ENCODE measurements at places on chromosomes 11 and 22. TPM values are rescaled to one million over a fixed set of nuclear protein-coding genes. Genes with fewer than 3 reads are reported as not detected.

GRCh38 chr11:117392001-117392690, 64.5 kb downstream of the CEP164 start:
- DNase-seq, result no peak

GRCh38 chr11:64631675-64632074, 40.7 kb downstream of the SLC22A12 start:
- DNase-seq, result no peak

DNA sequence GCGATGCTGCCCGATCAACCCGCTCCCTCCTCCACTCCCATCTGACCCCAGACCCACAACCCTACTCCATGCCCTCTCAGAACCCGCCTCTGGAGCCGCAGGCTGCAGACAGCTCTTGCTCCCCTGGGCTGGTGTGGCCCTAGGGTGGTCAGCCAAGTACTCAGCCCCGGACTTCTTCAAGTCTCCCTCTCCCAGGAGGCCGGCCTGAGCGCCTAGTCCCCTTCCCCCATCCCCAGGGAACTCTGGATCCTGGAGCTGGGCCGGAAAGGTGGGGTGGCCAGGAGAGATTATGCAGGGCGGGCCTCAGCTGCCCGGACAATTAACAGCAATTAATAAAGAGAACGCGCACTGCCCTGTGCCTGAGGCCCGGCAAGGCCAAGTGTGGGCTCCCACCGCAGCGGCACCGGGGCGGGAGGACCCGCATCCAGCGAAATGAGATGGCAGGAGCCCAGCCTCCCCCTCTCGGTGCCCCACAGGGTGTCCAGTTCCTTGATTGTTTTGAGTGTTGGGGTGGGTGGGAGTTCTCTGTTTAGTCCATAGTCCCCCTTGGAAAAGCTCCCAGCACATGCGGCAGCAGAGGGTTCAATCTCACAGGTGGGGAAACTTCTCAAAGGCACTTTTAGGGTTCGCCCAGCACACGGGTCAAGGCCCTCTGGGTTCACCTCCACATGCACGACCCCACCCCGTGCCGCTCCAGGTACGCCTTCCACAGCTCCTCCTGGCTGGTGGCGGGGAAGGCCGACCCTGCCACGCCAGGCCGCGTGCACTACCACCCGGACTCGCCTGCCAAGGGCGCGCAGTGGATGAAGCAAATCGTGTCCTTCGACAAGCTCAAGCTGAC, 3.1 kb downstream of the TBX1 start:
- no peak for DNase-seq

GRCh38 chr11:34910817-34911216, 5.4 kb downstream of the APIP start:
- no peak for DNase-seq

DNA sequence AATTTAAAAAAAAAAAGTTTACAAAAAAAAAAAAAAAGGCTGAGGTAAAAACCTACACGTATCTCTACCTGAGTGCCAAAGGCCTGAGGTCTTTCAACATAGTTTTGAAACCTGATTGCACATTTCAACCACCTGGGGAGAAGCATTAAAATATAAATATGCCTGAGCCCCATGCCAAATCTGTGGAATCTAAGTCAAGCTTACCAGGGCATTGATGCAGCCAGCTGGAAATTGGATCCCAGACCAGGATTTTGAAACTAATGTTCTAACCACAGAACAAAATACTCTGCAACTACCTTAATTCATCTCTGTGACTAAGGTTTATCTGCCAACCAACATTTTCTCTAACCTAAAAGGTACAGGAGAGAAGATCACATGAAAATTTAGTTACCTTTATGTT, 38.8 kb upstream of the CHRNA10 start:
- DNase-seq, result no peak

- DNase-seq, result no peak
Observed at GRCh38 chr11:128311742-128312719, 275.3 kb downstream of the ETS1 start.

GRCh38 chr22:27157666-27158370, 500.4 kb downstream of the MIAT start:
- no peak for DNase-seq

DNA sequence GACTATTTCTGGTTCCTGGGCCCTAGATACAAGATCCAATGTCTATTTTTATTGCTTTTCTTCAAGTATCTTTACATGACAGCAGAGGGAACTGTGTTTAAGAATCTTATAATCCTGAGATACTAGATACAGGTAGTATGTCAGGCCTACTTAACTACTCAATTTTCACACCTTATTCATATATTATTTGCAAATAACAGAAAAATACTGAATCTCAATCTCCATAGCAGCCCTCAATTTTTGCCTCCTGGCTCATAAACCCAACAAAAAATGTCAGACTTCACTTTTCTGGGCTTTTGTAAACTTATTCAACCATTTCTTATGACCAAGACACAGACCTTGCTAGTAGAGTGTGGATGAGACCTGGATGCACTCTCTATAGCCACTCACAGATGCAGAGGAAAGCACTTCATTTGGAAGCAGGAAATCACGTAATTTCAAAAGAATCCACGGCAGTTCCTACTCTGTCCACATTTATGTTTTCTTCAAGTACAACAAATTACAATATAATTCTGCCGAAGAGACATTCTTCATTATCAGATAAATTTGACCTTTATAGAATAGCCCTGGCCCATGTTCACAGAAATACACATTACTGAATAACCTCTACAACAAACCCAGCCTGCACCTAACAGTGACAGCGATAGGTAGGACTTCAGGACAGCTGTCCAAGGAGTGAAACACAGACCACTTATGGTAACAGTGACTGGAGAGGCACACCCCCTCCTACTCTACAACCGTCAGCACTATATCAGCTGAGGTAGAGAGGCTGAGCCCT, 62.0 kb upstream of the YPEL1 start:
- DNase-seq, result no peak

DNA sequence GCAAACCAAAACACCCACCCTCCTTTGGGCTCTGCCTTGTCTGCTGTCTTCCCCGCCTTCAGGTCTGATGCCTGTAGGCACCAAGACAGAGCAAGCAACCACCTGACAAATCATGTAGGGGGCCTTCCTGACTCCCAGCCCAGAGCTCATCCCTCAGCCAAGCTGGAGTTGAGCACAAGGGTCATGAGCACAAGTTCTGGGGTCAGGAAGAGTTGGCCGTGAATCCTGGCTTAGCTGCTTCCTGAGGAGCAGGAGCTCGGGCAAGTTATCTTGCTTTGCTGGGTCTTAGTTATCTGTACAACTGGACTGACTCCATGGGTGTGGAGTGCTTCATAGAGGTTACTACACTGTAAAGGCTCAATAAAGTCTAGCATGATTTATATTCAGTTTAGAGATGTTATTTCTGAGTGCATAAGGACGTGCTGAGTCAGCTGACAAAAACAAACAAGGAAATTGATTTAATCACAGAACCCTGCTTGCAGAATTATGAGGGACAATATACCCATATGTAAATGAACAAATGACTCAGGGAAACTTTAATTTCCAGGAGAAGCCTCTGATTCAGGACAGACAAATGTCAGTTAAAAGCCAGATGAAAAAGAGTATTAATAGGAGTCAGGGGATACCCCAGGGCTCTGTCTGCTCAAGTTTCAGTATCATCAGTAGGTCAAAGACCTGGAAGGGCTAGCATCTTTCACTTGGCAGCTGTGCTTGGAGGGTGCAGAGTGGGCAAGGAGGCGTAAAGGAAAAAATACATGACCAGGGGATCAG, 15.0 kb upstream of the APOA1 start:
- no peak for DNase-seq

- no peak for DNase-seq
Observed at GRCh38 chr11:72007089-72007476, 8.4 kb downstream of the IL18BP start.

DNA sequence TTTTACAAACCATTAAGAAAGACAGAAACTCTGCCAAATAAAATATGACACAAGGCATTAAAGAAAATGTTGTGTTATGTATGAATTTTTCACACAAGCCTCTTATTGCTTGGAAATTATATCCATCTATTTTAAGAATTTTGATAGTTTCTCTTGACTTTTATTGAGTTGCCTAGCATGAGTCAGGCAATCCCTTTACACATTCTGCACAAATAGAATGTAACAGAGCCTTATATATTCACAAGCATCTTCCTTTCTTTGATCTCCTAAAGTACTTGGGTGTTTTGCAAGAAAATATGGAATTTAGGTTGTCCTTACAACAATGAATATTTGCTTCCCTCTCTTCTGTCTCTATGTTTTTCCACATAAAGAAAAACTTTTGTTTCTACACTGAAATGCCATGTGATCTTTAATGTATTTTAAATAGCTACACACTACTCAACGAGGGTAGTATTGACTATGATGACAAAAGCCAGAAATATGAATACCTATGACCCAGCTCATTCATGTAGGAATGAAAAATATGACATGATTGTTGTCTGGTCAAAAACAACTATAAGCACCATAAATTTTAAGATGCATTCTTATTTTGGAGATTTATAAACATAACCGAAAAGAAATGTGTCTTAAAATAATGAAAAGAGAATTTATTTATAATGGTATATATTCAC, 398.8 kb downstream of the GUCY1A2 start:
- DNase-seq, result no peak

- DNase-seq, result peak; percentile 90
Observed at GRCh38 chr22:19965771-19966709, 24.4 kb upstream of the TXNRD2 start.

DNA sequence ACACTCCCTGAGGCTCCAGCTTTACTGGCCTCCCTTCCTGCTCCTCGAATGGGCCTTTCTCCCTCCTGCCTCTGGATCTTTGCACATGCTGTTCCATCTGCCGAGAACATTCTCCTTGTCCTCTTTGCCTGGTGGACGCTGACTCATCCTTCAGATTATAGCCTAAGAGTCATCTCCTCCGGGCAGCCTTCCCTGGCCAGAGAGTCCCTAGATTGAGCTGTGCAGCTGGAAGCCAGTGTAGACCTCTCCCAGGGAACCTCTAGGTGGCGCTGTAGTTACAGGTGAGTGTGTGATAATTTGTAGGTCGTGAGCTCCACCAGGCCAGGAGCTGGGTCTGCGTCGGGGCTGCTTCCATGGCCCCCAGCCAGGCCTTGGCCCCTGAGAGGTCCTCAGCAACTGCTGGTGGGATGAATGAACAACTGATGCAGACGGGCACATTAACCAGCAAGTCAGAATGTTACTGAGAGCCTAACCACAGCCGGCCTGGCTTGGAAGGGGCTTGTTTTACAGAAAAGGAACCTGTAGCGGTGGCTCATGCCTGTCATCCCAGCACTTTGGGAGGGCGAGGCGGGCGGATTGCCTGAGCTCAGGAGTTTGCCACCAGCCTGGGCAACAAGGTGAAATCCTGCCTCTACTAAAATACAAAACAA, 8.7 kb downstream of the PNPLA5 start:
- DNase-seq, result peak; percentile 76

DNA sequence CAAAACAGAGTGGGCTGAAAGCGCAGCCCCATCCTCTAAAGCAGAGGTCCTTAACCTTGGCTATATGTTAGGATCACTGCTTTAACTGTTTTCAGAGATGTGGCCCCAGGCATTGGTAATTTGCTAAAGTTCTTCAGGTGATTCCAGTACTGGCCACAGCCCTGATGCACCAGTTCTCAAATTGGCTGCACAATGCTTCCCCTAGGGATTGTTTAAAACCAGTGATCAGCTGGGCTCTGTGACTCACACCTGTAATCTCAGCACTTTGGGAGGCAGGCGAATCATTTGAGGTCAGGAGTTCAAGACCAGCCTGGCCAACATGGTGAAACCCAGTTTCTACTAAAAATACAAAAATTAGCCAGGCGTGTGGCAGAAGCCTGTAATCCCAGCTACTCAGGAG, 8.4 kb upstream of the IRAG1 start:
- DNase-seq, result no peak

- DNase-seq, result no peak
Observed at GRCh38 chr22:47112994-47113852, 350.8 kb downstream of the TBC1D22A start.

DNA sequence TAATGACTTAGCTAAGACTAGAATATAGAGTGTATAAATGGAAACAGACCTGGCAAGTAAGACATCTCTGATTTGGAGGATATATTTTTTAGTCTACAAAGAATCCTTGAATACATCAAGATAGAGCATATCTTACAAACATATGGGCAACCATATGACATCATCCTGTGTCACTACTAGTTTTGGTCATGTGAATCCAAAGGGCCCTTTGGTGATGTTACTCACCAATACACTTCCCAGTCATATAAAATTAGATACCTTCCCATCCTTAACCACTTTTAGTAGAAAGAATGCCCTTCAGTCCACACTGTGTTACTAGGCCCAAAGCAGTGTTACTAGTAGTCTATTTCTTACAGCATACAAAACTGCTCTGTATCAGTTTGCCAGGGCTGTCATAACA, 31.6 kb downstream of the GRIA4 start:
- no peak for DNase-seq

- DNase-seq, result no peak
Observed at GRCh38 chr22:31128156-31128555, 5.4 kb downstream of the INPP5J start.

DNA sequence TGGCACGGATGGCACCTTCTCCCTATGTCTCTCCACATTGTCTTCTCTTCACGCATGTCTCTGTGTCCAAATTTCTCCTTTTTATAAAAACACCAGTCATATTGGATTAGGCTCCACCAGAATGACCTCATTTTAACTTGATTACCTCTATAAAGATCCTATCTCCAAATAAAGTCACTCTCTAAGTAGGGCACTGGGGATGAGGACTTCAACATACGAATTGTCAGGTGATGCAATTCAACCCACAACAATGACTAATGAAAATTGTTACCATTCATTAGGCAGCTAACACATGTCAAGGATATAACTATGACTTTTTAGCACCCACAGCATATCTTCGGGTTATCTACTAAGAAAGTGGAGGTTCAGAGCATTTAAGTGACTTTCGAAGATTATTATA, 55.5 kb upstream of the USP47 start:
- DNase-seq, result no peak

DNA sequence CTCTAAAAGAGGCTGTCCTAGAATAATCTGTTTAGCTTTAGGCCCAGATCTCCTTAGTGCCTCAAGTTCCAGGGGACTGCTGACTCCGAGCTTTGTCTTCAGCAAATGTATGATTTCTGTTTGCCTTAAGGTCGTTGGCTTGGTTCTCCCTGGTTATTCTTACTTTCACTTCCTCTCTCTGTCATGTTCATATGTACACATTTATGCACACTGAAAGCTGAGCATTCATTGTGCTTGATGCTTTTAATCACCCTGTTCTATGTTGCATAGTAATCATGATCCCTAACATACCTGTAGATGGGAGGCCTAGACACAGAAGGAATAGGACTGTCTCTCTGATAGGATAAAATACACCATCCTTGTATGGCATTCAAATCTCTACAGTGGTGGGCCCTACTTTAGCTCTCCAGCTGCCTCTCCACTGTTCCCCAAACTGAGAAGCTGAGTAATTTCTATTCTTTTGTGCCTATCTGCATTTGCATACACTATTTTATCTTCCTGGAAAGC, 7.2 kb downstream of the PPFIBP2 start:
- DNase-seq, result no peak

- no peak for DNase-seq
Observed at GRCh38 chr22:43304831-43305590, 38.2 kb downstream of the SCUBE1 start.

The CBLIF gene
- polyA plus RNA-seq, result 0.49 TPM

The NOX4 gene
- not detected for polyA plus RNA-seq

The PVALB gene
- polyA plus RNA-seq, result not detected

The NXPE4 gene
- polyA plus RNA-seq, result not detected

The NEFH gene
- 10.1 TPM for polyA plus RNA-seq

The DGCR8 gene
- 144 TPM for polyA plus RNA-seq

The APOA4 gene
- polyA plus RNA-seq, result 0.07 TPM
